HCT116 (cell line): ENCODE measurements at places on chromosomes 2 and 18.

- no peak for DNase-seq
Observed at GRCh38 chr2:159907909-159908308, 109.9 kb upstream of the CD302 start.

DNA sequence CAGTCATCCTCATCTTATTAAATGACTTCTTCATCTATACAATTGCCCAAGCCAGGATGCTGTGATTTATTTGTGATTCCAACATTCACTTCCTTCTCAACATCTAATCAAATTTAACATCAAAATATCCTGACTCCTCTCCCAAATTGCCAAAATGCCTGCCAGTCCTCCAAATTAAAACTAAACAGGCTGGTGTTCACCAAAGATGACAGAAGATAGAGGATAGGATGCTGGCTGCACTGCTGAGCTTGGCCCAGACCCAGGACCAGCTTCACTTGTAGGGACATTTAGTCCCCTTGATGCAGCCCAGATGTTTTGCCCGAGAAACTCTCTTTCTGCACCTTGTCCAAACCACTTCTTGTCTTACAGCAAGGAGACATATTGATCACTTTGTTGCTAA, 540.0 kb upstream of the CNTNAP5 start:
- DNase-seq, result no peak

GRCh38 chr18:49988101-49988500, 174.8 kb upstream of the ACAA2 start:
- DNase-seq, result no peak

- DNase-seq, result no peak
Observed at GRCh38 chr2:232411901-232412629, 5.4 kb downstream of the ALPG start.

GRCh38 chr2:234632527-234633391, 135.9 kb upstream of the ARL4C start:
- no peak for DNase-seq

DNA sequence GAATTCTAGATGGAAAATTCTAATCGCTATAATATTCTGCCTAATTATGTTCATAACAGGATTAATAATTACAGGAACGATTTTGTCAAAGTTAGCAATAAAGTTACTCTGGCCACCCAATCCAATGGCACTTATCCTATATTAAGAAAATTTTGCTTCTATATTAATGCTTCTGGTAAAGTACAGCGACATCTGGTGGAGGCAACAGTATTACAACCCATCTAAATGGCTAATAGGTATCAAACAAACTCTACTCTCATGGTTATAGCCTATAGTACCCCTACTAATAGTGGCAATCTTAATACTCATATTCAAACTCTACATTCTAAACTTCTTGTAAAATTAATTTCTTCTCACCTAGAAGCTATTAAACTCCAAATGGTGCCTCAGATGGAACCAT, 1084.7 kb upstream of the LRRTM1 start:
- DNase-seq, result peak; percentile 7

DNA sequence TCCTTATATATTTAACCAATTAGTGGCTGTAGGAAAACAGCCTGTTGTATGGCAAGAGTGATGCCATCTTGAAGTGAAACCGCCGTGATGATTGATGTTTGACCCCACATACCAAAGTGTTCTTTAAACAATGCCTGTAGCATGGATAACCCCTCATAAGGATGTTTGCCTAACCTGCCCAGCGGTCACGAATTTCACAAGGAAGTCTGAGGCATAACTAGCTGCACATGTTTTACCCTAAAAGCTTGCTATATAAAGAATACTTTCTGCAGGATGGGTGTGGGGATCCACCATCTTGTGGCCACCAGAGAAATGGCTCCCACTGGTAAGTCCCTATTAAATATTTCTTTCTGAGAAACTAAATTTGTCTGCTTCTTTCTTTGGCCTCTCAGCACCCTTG, 68.7 kb downstream of the ZDBF2 start:
- DNase-seq, result no peak

- no peak for DNase-seq
Observed at GRCh38 chr2:190123956-190124355, 61.4 kb upstream of the MSTN start.

DNA sequence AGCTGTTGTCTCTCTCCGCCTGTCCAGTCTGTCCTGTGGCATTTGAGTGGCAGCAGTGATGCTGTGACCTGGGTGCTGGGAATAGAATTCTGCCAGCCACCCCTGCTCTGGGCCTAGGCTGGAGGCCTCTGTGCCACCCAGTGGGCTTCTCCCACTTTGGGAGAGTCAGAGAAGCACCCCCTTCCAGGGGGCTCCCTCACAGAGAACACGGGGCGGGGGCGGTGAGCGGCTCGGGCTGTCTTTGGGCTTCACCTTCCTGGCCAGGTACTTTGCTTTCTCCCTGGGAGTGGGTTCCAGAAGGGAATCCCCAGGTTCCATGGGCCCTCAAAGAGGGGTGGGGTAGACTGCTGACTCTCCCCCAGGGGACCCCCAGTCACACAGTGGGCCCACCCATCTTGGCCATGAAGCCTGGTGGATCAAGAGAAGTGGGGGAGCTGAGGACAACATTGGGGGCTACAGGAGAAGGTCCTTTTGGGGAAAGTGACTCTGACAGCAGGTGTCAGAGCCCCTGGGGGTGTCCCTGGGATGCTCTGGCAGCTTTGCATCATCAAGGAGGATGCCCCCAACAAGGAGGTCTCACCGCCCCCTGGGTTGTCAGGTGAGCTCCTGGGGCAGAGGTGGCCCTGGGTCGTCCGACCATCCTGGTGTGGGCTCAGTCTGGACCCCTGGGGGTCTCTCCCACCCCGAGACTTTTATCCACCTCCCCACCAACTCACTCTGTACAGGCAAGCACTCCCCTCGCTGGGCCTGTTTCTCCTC, 18.8 kb upstream of the BOK start:
- no peak for DNase-seq

- no peak for DNase-seq
Observed at GRCh38 chr2:96821113-96821675, 5.1 kb downstream of the CNNM3 start.

DNA sequence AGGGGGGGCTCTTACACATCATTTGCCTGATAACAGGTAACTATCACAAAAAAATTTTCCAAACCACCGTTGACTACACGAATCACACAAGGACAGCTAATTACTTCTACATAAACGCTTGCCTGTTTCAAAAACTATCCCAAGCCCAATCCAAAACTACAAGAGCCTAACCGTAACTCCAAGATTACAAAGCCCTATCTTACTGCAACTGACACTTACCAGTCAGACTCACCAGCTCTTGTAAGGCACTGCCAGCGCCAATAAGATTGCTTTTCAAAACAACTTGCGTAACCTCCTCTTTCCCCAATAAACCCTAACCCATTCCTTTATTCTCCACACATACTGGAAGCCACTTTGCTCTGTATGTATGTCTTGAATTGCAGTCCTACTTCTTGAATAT, 148.4 kb downstream of the NBAS start:
- no peak for DNase-seq

- no peak for DNase-seq
Observed at GRCh38 chr2:220198896-220199295, 571.5 kb downstream of the SLC4A3 start.

DNA sequence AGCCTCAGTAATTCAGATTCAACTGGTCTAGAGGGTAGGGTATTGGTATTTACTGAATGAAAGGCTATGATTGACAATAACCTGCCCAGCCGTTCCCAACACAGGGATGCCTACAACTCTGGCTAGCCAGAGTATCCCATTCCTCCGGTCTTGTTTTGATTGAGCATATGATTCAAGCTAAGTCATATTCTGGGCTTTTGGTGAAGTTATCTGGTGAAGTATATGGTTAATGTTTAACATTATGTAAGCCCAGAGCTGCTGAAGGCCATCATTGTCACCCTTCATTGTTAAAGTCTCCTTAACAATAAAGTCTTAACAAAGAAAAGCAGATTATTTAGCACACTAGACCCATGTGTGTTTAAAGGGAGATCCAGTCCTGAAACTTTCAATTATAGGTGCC, 152.6 kb downstream of the EXOC6B start:
- DNase-seq, result no peak

GRCh38 chr2:173605994-173606393, 251.3 kb downstream of the CDCA7 start:
- no peak for DNase-seq

DNA sequence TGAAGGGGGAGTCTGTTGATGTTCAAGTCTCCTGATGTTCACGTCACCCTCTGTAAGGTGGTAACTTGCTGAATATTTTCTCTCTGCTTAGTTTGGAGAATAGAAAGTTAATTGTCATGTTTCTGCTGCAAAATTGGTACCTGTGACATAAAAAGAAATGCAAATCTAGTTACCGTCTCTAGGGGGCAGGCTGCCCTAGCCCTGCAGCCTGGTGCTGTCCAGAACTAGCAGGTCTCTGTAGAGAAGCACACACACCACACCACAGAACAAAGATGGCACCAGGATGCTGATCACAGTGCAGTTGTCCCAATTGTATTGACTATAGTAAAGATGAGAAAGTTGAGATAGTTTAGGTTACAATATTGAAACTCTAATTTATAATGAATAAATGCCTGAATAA, 47.0 kb downstream of the SLC9A4 start:
- DNase-seq, result peak; percentile 36

DNA sequence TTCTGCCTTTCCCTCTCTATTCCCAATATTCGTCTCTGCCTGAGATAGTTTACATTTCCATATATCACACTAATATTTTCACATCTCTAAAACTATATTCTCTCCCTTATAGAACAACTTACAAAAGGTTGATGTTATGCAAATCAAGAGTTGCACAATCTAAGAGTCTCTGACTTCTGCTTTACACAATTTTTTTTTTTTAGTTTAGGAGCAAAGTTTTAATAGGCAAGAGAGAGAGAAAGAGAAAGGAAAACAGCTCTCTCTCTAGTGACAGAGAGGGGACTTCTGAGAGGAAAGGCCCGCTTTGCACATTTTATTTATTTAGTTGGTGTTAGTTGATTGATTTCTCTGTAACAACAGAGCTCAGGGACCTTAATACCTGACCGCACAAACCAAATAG, 380.2 kb downstream of the TXNL1 start:
- DNase-seq, result no peak

- no peak for DNase-seq
Observed at GRCh38 chr2:64987001-64987955, 1.9 kb upstream of the SLC1A4 start.

GRCh38 chr18:3666526-3667254, 216.7 kb downstream of the TGIF1 start:
- no peak for DNase-seq

GRCh38 chr2:88201811-88202169, 31.6 kb downstream of the THNSL2 start:
- no peak for DNase-seq

DNA sequence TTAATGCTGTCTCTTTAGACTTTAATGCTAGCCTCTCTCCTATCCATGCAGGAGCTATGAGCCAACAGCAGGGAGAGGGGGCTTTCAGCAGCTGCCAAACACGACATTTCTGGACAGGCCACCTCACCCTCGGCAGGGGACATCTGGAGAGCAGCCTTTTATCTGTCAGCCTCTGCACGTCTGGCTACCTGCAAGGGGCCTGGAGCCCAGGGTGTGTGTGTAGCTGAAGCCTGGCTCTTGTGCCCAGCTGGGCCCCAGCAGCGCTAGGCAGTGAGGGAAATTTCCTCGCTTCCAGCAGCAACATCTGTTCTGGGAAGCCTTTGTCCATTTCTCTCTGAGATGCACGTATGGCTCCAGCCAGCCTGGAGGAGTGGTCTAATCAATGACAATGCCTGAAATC, 728.7 kb upstream of the ID2 start:
- DNase-seq, result no peak

- DNase-seq, result no peak
Observed at GRCh38 chr2:30400151-30400954, 46.7 kb upstream of the LCLAT1 start.

GRCh38 chr2:2187196-2187595, 143.9 kb downstream of the MYT1L start:
- no peak for DNase-seq

DNA sequence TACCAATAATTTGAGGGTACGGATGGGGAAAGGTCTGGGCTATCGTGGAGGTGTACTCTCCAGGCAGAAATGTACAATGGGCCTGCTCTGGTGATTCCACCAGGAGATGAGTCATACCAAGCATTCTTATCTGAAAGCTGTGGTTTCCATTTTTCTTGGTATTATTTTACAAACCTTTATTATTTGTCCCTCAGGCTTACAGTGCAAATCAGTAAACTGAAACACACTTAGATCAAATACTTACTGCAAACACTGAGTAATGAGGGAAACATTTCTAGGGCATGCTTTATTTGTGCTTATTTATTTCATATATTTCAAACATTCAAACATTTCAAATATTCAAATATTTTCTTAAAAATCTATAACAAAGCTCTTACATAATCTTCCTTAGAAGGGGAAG, 319.8 kb downstream of the RND3 start:
- no peak for DNase-seq

DNA sequence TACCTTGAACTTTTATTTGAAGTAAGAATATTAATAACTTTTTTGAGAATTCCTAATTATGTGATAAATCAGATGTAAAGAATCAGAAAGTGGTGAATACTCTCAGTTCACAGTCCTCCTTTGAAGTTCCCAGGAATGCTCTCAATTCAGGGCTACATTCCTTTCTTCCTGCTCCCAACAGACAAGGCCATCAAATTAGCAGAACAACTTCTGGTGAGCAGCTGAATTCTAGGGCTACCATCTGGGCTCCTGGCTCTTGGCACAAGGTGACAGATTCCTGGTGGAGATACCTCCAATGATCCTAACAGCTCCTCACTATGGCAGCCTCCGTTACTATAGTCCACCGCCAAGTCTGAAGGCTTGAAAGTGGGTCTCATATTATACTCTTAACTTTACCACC, 37.8 kb upstream of the OLA1 start:
- no peak for DNase-seq

DNA sequence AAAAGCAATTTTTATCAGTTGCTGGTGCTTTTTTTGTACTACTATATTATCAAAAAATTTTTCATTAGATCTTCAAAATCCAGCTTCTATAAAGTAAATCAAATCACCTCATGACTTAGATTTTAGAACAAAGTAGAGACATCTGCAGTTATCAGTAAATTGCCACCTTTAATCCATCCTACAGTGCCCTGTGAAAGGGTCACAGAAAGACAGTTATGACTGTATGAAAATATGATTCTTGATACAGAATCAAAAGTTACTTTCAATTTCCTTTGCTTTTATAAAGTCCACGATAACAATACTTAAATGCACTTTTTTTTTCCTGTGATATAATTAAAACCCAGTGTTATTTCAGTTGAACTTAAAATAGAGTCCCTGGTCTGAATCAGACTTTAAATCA, 61.4 kb downstream of the PRPF40A start:
- DNase-seq, result no peak

GRCh38 chr2:27363933-27364332, 6.2 kb downstream of the EIF2B4 start:
- DNase-seq, result no peak

DNA sequence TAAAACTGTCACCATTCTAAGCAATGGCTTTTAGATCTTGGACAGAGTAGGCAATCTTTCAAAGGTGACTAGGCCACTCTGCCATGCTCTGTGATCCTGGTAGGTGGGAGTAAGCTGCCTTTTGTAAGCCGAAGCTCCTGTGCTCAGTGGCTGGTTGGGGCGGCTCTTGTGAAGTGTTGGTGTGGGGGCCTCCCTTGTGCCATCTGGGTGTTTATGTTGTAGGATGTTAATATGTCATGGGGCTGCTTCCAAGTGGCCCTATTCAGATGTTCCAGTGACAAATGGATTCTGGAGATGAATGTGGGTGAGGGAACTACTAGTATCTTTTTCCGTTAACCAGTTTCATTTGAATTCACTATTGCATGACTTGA, 116.8 kb upstream of the SPRED2 start:
- no peak for DNase-seq

GRCh38 chr2:133953524-133953923, 300.3 kb upstream of the MGAT5 start:
- DNase-seq, result no peak
